ENCODE measurements at places on chromosomes 16 and 17.

DNA sequence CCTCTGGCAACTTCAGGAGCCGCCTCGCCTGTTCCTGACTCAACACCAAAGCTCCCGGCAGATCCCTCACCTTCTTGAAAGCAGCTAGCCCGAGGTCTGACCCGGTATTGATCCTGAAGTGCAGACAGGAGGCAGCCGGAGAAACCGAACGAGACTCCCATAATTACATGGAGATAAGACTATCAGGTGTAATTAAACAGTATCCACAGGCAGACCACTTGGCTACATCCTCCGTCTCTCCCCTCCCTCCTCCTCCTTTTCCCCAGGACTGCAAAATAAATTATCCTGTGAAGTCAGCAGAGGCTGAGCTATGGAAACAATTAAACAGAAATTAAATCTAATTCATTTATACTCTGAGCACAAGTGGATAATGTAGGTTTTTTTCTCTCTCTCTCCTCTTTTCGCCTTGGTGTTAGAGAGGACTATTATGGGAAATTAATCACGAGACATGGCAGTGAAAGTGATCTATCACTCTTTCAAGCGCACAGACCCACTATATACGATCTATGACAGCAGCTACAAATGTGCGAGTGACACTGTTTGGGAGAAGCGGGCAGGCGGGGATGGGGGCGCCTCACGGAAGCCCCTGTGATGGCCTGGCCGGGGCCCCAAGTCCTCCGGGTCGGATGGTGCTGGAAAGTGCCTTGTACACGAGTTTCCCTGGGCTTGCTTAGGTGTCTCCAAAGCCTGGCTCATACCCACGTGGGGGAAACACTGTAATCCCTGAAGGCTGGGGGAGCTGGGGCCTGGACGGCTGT lies 92.8 kb downstream of the RBFOX3 start:
- DNase-seq: no peak

DNA sequence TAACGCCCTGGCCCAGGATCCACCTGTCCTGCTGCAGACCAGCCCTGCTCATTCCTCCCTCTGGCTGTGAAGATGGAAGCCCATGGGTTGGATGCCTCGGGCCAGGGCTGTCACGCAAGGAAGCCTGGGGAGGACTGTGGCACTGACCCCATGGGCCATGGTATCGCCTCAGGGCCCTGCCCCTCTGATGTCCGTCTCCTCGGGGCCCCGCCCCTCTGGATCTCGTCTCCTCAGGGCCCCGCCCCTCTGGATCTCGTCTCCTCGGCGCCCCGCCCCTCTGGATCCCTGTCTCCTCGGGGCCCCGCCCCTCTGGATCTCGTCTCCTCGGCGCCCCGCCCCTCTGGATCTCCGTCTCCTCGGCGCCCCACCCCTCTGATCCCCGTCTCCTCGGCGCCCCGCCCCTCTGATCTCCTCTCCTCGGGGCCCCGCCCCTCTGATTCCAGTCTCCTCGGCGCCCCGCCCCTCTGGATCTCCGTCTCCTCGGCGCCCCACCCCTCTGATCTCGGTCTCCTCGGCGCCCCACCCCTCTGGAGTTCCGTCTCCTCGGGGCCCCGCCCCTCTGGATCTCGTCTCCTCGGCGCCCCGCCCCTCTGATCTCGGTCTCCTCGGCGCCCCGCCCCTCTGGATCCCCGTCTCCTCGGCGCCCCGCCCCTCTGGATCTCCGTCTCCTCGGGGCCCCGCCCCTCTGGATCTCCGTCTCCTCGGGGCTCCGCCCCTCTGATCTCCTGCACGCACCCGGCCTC lies 24.0 kb downstream of the METRNL start:
- DNase-seq: peak; percentile 65

DNA sequence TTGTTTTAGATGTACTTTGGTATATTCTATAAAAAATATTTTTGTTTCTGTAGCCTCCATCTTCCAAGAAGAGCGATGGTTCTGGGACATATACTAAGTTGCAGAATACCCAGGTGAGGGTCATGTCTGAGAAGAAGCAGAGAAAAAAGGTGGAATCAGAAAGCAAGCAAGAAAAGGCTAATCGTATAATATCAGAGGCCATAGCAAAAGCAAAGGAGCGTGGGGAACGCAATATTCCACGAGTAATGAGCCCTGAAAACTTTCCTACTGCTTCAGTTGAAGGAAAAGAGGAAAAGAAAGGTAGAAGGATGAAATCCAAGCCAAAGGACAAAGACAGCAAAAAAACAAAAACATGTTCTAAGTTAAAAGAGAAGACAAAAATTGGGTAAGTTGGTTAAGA lies 154.6 kb downstream of the CHD9 start:
- DNase-seq: no peak

DNA sequence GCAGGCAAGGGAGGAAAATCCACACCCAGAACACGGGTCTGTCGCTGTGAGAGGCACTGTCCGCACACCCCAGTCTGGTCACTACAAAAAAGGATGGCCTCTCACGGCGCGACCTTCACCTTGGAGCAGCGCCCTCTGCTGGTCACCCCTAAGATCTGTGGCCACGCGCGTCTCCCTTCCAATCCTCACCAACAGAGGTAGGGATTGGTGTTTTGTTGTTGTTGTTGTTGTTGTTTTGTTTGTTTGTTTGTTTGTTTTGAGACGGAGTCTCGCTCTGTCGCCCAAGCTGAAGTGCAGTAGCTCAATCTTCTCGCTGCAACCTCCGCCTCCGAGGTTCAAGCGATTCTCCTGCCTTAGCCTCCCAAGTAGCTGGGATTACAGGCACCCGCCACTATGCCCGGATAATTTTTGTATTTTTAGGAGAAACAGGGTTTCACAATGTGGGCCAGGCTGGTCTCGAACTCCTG lies 15.0 kb upstream of the C17orf58 start:
- DNase-seq: peak; percentile 25

GRCh38 chr16:89537549-89537925 lies 22.9 kb upstream of the RPL13 start:
- no peak for DNase-seq

DNA sequence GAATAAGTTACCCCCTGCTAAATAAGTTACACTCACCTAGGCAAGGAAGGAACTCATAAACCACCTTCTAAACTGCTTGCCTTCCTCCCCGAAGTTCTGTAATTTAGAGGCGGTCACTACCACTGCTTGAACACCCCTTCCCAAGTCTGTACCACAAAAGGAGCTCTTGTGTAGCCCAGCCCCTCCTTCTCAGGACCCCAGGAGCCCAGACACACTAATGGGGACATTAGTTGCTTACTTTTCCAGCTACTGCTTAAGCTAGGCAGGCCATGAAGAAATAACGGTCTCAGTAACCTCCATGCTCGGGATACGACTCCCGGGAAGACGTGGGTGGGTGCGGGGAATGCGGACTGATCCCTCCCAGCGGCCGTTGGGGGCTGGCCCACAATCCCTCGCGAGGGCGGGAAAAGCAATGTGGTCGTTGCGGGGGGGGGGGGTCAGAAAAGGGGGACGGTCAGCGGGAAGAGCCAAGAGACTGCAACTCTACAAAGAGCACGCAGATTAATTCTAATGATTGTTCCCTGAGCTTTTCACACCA lies at the start of gene TEX14:
TSS of gene TEX14 (minus strand) at position 345 of the 538 bp plus-strand sequence. CDS start 40,044 bp downstream, outside the sequence.
- DNase-seq: no peak

- DNase-seq: no peak
Measured at GRCh38 chr17:37820313-37820994, 75.6 kb upstream of the HNF1B start.

GRCh38 chr17:49528966-49529365 lies 33.9 kb downstream of the NGFR start:
- no peak for DNase-seq

GRCh38 chr16:94918-95265 lies 16.9 kb downstream of the MPG start:
- DNase-seq: no peak

- DNase-seq: no peak
Measured at GRCh38 chr16:6209355-6209930, 1111.8 kb upstream of the EEF2KMT start.

- no peak for DNase-seq
Measured at GRCh38 chr17:321386-321941, 31.1 kb downstream of the RPH3AL start.

- no peak for DNase-seq
Measured at GRCh38 chr17:9138161-9138717, 116.9 kb downstream of the NTN1 start.

DNA sequence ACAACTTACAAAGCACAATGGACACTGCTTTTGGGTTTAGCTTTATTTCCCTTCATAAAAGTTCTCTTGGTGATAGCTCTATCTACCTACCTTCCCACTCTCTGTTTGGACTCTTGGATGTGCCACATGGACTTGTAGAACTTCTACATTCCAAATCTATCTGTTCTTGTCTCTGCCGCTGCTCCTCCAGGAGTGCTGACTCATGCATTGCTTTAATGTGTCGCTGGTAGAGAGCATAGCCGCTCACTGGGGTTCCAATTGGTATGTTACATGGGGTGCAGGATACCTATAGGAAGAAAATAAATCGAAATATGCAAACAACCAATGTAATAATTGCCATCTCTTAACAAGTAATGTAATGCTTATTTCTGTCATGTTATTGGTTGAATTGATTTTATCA lies 92.1 kb downstream of the TTC19 start:
- DNase-seq: no peak

- no peak for DNase-seq
Measured at GRCh38 chr17:5785338-5785737, 201.0 kb upstream of the NLRP1 start.

- no peak for DNase-seq
Measured at GRCh38 chr17:77651988-77652387, 306.5 kb upstream of the TNRC6C start.

GRCh38 chr17:38728290-38728831 lies 1.8 kb upstream of the CISD3 start:
- DNase-seq: no peak

DNA sequence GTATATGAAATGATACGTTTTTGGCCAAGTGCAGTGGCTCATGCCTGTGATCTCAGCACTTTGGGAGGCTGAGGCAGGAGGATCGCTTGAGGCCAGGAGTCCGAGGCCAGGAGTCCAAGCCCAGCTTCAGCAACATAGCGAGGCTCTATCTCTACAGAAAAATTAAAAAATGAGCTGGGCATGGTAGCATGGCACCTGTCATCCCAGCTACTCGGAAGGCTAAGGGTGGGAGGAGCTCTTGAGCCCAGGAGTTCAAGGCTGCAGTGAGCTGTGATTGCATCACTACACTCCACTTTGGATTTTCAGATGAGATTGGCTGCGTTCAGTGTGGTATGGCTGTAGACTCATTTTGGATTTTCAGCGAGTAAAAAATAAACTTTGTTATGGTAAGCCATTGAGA lies 112.4 kb downstream of the DNAH3 start:
- DNase-seq: no peak

- no peak for DNase-seq
Measured at GRCh38 chr17:3505008-3505407, 29.2 kb downstream of the ASPA start.

DNA sequence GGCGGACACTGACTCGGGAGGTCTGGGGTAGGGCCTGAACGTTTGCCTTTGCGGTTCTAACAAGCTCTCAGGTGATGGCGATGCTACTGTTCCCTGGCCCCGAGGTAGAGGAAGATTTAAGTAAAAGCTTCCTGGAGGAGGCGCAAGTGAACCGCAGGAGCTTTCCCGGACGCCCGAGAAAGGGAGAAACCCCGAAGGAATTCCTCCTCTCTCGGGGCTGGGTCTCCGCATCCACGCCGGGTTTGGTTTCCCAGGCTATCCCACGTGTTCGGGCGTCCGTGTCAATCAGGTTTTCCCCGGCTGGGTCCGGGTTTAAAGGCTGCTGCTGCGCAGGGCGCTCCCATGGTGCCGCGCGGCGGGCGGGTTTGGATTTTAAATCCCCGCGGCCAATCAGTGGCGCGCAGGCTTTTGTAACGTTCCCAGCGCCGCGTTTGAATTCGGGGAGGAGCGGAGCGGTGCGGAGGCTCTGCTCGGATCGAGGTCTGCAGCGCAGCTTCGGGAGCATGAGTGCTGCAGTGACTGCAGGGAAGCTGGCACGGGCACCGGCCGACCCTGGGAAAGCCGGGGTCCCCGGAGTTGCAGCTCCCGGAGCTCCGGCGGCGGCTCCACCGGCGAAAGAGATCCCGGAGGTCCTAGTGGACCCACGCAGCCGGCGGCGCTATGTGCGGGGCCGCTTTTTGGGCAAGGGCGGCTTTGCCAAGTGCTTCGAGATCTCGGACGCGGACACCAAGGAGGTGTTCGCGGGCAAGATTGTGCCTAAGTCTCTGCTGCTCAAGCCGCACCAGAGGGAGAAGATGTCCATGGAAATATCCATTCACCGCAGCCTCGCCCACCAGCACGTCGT lies at the start of gene PLK1:
TSS of gene PLK1 (plus strand) at position 460 of the 844 bp plus-strand sequence. CDS start at position 504, 44 bp downstream.
- DNase-seq: peak; percentile 80

GRCh38 chr17:77887464-77888241 lies 70.8 kb upstream of the TNRC6C start:
- peak; percentile 89 for DNase-seq

- DNase-seq: peak; percentile 81
Measured at GRCh38 chr17:2468270-2468669, 43.4 kb downstream of the METTL16 start.

GRCh38 chr17:55281649-55282378 lies 17.1 kb downstream of the HLF start:
- DNase-seq: peak; percentile 29

GRCh38 chr17:17179371-17179827 lies 26.7 kb downstream of the PLD6 start:
- DNase-seq: no peak

GRCh38 chr16:87133112-87133850 lies 183.9 kb downstream of the C16orf95 start:
- no peak for DNase-seq

- DNase-seq: no peak
Measured at GRCh38 chr17:40699371-40699770, 4.2 kb downstream of the KRT24 start.

GRCh38 chr17:38338053-38338452 lies 5.7 kb downstream of the GPR179 start:
- DNase-seq: no peak

DNA sequence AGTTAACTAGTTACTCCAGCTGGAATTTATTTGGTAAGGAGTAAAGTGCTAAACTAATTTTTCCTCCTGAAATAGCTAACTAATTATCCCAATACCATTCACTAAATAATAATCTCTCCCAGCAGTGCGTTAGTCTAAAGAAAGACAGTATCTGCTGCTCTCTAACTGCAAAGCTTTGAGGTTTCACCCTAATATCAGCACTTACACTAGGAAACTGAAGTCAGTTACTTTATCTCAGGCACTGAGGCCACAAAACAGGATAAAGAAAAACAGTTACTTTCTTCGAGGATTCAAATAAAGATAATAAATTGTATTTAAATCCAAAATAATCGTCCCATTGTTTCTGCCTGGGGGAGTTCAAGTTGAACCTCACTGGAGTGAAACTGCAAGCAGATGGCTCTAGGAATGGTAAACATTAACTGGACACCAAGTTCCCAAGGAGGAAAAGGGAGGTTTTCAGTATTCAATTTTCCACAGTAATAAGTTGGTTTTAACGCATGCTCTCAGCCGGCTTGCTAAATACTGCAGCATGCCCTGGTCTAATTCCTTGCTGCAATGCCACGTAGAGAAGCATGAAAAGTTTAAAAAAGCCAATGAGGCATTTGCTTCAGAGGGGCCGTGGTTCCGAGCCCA lies 20.0 kb upstream of the FOXJ1 start:
- DNase-seq: no peak

GRCh38 chr17:4497101-4497824 lies 1.4 kb upstream of the SPNS2 start:
- no peak for DNase-seq

All from cardiac fibroblast (primary cell).